ENCODE measurements at places on chromosomes 7 and 10. TPM values are rescaled to one million over a fixed set of nuclear protein-coding genes. Genes with fewer than 3 reads are reported as not detected.

Gene PON1
- not detected for total RNA-seq

Gene GRID1
- not detected for total RNA-seq

Gene WNT2
- total RNA-seq = under 0.01 TPM

Gene PRSS37
- total RNA-seq = 0.10 TPM

Gene CHRM2
- under 0.01 TPM for total RNA-seq

Gene BMPER
- 0.21 TPM for total RNA-seq

Gene TSPAN33
- 38.0 TPM for total RNA-seq

Gene CPEB3
- 1.6 TPM for total RNA-seq

Gene COBL
- total RNA-seq = 0.10 TPM

Gene PDK4
- 1.2 TPM for total RNA-seq

Gene TUBAL3
- total RNA-seq = not detected

Gene UCN3
- not detected for total RNA-seq

Gene POLR1F
- total RNA-seq = 27.6 TPM

Gene PRKG1
- 1.2 TPM for total RNA-seq

Gene TPST1
- 7.9 TPM for total RNA-seq

Gene MRLN
- total RNA-seq = not detected

Gene CDK14
- 11.1 TPM for total RNA-seq

Gene CPA2
- not detected for total RNA-seq

Gene ASB10
- not detected for total RNA-seq

Gene SLC13A1
- not detected for total RNA-seq

Gene TFPI2
- total RNA-seq = not detected

Gene LEP
- not detected for total RNA-seq

Gene SPDYE2B
- total RNA-seq = 0.21 TPM

Gene COL13A1
- 0.52 TPM for total RNA-seq

Gene MEOX2
- not detected for total RNA-seq

Gene CTAGE6
- 0.42 TPM for total RNA-seq

Gene STK31
- 0.52 TPM for total RNA-seq

Gene NPFFR1
- total RNA-seq = under 0.01 TPM

Gene CRYGN
- not detected for total RNA-seq

Gene XRCC2
- 0.42 TPM for total RNA-seq

Gene CYP3A4
- not detected for total RNA-seq

Gene ACTA2
- total RNA-seq = 1.8 TPM

Gene SOSTDC1
- total RNA-seq = not detected

Gene GDF2
- not detected for total RNA-seq

Gene IPMK
- 3.5 TPM for total RNA-seq

Gene MGMT
- total RNA-seq = 10.3 TPM

Gene NXPH1
- not detected for total RNA-seq

Gene NPS
- total RNA-seq = not detected

Gene CNNM1
- total RNA-seq = 0.21 TPM

Gene CCDC172
- not detected for total RNA-seq

Gene FAM25C
- not detected for total RNA-seq

Gene TFEC
- 7.8 TPM for total RNA-seq

Gene TMEM120A
- total RNA-seq = 10.9 TPM

Gene CCAR1
- 72.1 TPM for total RNA-seq

Gene SH2B2
- total RNA-seq = 9.2 TPM

Gene MYOZ1
- not detected for total RNA-seq

Gene LRRTM3
- not detected for total RNA-seq

Gene ADAP1
- 24.3 TPM for total RNA-seq

Gene GNAI1
- 0.73 TPM for total RNA-seq

Gene AGR2
- total RNA-seq = not detected

Gene AGR3
- not detected for total RNA-seq

Gene PLPP4
- total RNA-seq = not detected

Gene SPDYE6
- not detected for total RNA-seq

Gene DGKI
- total RNA-seq = 0.21 TPM

Gene UMAD1
- 8.2 TPM for total RNA-seq

Gene DGKB
- total RNA-seq = not detected

Gene LRGUK
- 0.94 TPM for total RNA-seq

Gene EPHA1
- total RNA-seq = 2.3 TPM

Gene POLR2J2
- 7.9 TPM for total RNA-seq

All from mononuclear cell (primary cell).